ENCODE measurements at places on chromosomes 2 and 18.

DNA sequence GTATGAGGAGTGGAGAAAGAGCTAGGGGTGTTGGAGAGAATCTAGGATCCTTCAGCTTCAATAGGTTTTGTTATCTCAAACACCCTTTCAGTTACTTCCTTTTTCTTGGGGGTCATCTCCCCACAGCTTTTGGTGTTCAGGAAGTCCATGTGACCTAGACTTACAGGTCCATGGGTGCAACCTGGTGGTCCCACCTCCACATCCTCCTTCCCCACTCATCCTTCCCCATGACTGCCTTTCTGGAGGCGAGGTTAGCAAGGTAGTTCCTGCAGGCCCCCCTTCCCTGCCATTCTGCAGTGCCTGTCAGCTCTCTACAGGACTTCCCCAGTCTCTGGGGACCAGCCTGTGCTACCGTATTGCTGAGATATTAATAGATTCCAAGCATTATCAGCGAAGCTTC lies 107.6 kb downstream of the TMEM17 start:
- no peak for DNase-seq

GRCh38 chr2:55581874-55582547 lies 35.4 kb downstream of the PPP4R3B start:
- peak; percentile 19 for DNase-seq

- no peak for DNase-seq
Observed at GRCh38 chr2:138183705-138184104, 219.4 kb downstream of the HNMT start.

GRCh38 chr18:57326718-57327323 lies 25.5 kb upstream of the ST8SIA3 start:
- no peak for DNase-seq

- DNase-seq = no peak
Observed at GRCh38 chr2:224242561-224242960, 159.3 kb downstream of the FAM124B start.

DNA sequence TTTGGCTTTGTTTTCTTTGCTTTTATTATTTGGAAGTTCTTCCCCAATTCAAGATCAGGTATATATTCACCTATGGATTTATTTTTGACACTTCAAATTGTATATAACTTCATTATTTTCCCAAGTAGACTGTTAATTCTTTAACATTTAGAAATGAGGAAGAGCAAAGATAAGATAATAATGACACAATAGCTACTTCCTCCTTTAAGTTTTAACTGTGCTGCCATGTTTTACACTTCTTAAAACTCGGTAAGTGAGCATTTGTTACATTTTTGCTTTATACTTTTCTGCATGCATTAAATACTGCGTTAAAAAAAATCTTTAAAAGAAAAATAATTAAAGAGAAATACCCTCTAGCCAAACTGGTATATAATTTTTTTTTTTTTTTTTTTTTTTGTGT lies 32.5 kb downstream of the SLC66A3 start:
- DNase-seq = no peak

- no peak for DNase-seq
Observed at GRCh38 chr2:18426174-18426573, 134.3 kb downstream of the RDH14 start.

GRCh38 chr2:114185501-114185900 lies 256.9 kb upstream of the DPP10 start:
- no peak for DNase-seq
